ENCODE measurements at places on chromosomes 16 and 17.

GRCh38 chr17:52149626-52150025 is 8.9 kb downstream of the CA10 start:
- DNase-seq = no peak

DNA sequence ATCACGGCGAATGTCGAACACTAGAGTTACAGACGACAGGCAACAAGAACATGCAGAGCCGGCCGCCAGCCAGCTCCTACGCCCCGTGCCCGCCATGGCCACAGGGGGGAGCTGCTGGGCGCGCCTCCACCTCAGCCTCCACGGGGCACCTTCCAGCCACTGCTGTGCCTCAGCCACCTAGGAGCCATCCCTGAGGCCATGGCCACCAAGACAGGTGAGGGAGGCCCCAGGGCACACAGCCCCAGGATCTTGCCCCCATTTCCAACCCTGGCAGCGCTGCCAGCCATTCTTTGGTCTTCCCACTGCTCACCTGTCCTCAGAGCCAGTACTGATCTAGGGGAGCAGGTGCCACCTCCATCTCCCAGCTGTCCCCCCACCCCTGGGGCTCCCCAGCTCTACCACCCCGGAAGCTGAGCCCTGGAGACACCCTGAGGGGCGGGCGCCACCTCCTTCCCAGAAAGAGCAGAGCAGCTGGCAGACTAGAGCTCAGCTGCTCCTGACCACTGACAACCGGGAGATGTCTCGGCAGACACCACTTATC is 11.8 kb downstream of the GNPTG start:
- DNase-seq = peak; percentile 41

GRCh38 chr17:18074566-18075272 is 13.0 kb upstream of the DRG2 start:
- DNase-seq = no peak

GRCh38 chr16:28311913-28312312 is 19.6 kb downstream of the SBK1 start:
- DNase-seq = no peak

DNA sequence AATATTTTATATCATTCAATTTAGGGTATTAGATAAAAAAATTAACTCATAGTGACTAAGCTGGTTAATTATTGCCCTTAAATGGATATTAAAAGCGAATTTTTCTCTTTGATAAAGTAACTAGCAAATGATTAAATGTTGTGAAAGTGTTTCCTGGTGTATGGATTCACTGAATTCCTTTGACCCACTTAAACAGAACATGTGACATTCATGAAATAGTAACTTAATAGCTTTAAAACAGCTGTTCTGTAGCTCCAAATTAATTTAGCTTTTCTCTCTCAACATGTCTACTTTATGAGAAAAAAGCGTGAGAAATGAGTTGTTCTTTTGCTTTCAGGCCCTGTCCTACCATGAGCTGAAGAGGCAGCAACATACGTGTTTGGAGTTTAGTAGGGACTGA is 36.4 kb upstream of the APPBP2 start:
- DNase-seq = no peak

DNA sequence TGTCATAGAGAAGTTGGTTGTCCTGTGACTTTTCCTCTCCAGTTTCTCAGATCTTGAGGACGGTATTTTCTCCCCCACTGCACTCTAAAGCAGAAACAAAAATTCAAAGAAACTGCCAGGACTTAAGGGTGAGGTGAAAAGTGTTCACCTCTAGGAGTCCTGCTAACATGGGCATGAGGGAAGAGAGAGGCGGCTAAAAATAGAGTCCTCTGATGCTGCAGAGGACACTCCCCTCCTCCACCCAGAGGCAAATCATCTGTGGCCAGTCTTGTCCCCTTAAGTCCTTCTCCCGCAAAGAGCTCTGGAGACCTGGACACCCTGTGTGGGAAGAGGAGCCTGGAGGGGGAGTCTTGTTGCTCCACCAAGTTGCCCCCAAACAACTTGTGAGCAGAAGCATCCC is 4.7 kb upstream of the DDX19A start:
- no peak for DNase-seq

- no peak for DNase-seq
Measured at GRCh38 chr16:8552487-8553221, 37.7 kb downstream of the TMEM114 start.

DNA sequence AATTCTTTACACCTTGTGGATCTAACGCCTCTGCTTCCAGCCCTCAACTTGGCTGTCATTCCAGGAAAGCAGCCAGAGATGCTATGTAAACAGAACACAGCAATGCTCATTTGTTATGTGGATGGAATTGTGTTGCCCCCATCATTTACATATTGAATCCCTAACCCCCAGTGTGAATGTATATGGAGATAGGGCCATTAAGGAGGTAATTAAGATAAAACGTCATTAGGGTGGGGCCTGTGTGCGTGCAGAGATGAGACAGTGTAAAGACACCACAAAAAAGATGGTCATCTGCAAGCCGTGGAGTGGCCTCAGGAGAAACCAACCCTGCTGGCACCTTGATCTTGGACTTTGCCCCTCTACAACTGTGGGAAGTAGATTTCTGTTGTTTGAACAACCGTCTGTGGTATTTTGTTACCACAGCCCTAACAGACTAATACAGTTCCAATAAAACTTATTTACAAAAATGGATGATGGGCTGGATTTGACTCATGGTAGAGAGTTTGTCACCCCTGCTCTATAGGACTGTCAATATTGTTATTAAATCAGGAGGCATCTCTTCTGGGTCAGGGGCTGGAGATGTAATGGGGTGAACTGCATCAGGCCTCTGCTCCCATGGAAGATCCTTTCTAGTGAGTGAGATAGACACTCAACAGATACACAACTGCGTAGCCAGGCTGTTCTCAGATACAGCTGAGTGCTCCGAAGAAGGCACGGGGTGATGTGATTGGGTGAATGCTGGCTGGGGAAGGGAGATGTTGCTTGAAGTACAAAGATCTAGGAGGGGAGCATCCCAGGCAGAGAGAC is 339.0 kb downstream of the SNX29 start:
- DNase-seq = no peak

DNA sequence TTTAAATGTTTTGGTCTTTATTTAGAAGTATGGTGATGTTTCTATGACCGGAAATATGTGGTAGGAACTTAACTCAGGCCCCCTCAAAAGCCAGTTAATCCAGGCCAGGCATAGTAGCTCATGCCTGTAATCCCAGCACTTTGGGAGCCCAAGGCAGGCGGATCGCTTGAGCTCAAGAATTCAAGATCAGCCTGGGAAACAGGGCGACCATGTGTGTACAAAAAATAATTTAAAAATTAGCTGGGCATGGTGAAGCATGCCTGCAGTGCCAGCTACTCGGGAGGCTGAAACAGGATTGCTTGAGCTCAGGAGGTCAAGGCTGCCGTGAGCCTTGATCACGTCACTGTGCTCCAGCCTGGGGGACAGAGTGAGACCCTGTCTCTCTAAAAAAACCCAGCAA is 10.3 kb downstream of the RSL1D1 start:
- DNase-seq = no peak

DNA sequence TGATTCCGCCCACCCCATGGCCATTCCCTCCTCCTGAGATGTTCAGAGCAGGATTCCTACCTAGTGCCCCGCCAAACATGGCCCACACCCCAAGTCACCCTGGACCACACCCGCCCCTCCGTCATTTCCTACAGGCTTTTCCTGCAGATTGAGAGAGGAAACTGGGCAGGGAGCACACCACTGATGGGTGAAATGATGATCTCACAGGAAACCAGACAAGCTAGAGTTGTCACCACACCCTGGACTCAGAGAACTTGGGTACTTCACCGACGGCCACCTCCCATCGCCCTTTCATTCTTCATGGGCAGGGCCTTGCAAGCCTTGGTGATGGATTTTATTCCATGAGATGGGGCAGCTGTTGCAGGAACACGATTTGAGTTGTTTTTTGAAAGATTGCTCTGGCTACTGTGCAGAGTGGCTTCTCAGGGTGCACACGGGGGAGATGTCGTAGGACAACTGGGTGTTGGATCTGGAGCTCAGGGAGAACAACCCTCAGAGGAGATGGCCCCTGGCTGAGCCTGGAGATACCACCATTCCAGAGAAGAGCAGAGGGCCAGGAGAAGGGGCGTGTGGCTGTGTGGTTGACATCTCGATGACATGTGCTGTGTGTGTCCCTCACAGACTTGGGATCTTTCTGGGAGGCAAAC is 7.4 kb upstream of the B9D1 start:
- DNase-seq = no peak

- DNase-seq = no peak
Measured at GRCh38 chr16:10579965-10580882, at the start of gene EMP2. Gene EMP2, minus strand, starts transcription at chr16:10580598. Its CDS starts 32,981 bp downstream, at chr16:10547617.

- no peak for DNase-seq
Measured at GRCh38 chr16:66484453-66485213, 57.5 kb downstream of the BEAN1 start.

- DNase-seq = no peak
Measured at GRCh38 chr17:64097196-64097936, 32.6 kb downstream of the ERN1 start.

DNA sequence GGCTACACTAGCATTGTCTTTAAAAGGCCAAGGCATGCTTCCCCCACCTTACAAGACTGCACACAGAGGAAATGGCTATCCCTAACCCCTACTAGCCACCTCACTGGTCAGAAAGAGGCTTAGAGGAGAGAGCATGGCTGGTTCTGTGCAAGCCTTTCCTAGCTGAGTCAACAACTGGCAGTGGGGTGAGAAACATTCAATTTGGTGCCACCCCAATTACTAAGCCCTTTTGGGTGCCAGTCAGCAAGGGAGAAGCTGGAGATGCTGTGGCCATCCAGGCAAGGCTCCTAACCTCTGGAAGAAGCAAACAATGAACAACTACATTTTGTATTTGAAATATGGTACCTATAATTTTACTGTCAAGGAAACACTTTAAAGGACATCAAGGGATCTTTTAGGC is 4.7 kb upstream of the KAT7 start:
- no peak for DNase-seq

- no peak for DNase-seq
Measured at GRCh38 chr16:10206865-10207264, 24.6 kb upstream of the GRIN2A start.

GRCh38 chr17:6651919-6652452 is 424 bp downstream of the C17orf100 start:
- DNase-seq = peak; percentile 12

DNA sequence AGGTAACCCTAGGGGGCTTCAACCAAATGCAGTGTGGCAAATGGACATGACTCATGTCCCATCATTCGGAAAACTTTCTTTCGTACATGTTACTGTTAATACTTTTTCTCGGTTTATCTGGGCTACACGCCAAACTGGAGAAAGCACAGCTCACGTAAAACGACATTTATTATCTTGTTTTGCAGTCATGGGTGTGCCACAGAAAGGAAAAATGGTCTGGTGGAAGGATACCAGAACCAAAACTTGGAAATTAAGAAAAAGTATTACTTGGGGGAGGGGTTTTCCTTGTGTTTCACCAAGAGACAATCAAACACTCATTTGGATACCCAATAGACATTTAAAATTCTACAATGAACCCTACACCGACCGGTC is 23.6 kb downstream of the ALOX15B start:
- no peak for DNase-seq

GRCh38 chr17:81581758-81582157 is 29.6 kb upstream of the FAAP100 start:
- DNase-seq = no peak

- DNase-seq = no peak
Measured at GRCh38 chr17:30922235-30923030, 688 bp downstream of the ADAP2 start.

DNA sequence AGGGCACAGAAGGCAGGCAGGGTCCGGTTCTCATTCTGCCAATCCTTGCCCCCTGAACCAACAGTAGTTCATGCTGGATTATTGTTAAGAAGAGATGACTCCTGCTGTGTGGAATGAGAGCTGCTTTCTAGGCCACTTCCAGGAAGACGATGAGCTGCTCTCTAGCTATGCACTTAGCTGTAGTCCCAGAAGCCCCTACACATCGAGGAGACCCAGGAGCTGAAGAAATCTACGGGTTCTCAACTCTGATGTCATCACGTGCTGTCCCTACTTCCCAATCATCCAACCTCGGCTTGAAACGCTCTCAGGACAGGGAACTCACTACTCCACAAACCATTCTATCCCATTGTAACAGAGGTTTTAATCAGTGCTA is 29.0 kb upstream of the EMP2 start:
- DNase-seq = no peak

DNA sequence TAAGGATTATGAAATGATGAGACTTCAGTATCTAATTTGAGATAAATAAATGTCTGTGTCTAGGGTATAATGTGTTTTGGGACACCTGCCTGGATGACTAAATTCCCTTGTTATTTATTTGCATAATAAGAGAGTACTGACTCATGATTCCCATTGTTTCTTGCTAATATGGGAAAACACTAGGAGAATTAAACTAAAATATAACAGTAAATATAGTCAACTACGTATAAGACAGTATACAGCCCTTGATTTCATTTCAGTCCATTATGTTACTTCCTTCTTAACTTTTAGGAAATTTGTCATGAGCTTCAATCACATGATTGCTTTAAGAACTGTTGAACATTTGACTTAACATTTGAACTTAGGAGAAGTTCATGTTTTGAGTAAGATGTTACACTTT is 62.4 kb downstream of the VMP1 start:
- DNase-seq = no peak

DNA sequence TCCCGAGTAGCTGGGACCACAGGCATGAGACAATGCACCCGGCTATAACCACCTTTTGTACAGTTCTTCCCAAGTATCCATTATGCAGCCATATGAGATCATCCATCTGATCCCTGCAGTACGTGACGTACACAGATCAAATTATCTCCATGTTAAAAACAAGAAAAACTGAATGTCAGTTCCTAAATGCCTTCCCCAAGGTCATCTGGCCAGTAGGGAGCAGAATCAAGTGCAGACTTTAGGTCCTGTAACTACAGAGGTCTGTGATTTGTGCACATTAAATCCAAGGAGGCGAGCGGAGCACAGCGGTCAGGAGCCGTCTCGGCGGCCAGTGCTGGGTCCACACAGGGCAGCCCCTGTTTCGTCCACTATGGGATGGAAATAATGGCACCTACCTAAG is 23.7 kb downstream of the ZCCHC14 start:
- DNase-seq = no peak

DNA sequence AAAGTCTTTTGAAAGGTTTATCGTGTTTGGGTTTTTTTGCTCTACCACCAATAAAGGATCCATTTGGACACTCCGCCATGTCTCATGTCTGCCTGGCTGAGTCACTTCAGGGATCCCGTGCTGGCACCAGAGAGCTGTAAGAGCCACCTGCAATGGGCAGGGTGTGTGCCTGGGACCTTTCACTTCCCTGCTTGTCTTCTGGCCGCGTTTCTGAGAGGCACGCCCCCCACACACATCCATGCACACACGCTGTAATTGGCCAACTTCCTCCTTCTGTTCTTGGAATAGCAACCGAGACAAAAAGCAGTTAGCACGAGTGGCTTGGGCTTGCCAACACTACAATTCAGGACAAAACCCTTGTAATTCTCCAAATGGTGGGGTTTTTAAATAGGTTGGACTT is 9.8 kb upstream of the SOST start:
- DNase-seq = no peak

All from stimulated activated CD8-positive, alpha-beta memory T cell treated with anti-CD3 and anti-CD28 coated beads, Interleukin-15, amount 100 ng/mL, for 24 hours (primary cell).